ENCODE measurements at places on chromosomes 7 and 10. TPM values are rescaled to one million over a fixed set of nuclear protein-coding genes. Genes with fewer than 3 reads are reported as not detected.

The CYP3A4 gene
- total RNA-seq, result not detected

The DDX56 gene
- 57.7 TPM for total RNA-seq

The CALML3 gene
- not detected for total RNA-seq

The CASP2 gene
- 14.4 TPM for total RNA-seq
